Right lobe of liver (tissue), 6 donors: ENCODE measurements at places on chromosomes 13 and 19.

DNA sequence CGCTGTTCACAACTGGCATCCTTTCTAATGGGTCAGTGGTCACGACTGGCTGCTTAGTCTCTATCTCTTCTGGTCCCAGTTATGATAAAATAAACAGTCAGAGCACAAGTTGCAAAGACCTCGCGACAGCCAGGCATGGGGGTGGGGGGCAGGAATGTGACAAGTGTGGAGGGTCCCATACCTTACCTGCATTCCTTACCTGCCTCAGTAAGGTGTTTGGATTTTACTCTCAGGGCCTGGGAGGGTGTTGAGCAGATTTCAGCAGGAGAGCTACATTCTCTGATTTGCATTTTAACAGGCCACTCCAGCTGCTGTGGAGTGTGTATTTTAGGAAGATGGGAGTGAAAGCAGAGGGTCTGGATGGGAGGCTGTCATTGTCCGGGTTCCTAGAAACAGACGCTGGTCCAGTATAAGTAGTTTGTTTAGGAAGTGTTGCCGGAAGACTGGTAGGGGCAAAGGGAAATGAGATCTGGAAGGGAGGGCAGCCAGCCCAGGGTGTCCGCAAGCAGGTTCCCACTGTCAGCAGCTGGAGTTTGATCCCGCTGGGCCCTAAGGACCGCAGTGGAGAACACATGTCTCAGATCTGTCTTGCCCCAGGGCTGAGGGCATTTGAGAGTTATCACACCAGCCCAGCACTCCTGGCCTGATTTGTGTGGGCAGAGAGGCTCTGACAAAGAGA is 920.0 kb downstream of the UQCRFS1 start:
- DNase-seq: no peak

GRCh38 chr13:36683701-36684100 is 9.9 kb downstream of the SERTM1 start:
- DNase-seq: no peak

GRCh38 chr13:44758630-44759383 is 182.7 kb upstream of the TSC22D1 start:
- no peak for DNase-seq

GRCh38 chr13:45678282-45678681 is 23.8 kb upstream of the CBY2 start:
- no peak for DNase-seq

GRCh38 chr19:14477418-14478112 is 2.4 kb upstream of the PTGER1 start:
- no peak for DNase-seq

- DNase-seq: no peak
Observed at GRCh38 chr13:60369242-60369641, 27.8 kb upstream of the TDRD3 start.
